ENCODE measurements at places on chromosomes 5 and 9.

DNA sequence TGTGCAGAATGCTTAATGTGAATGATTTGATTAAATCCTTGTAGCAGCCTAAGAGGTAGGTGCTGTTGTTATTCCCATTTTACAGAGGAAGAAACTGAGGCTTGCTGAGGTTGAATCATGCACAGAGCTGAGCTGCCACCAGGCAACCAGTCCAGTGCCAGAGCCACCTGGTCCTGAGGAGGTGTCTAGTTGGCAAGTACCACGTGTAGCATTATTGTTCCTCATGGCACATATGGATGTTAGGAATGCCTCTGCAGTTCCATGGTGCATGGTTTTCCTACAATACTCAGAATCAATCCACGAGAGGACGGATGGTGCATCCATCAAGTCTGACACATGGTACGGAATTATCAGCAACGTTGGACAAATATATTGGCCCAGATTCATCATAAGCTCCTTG lies 8.9 kb downstream of the UBE2QL1 start:
- DNase-seq, result peak; percentile 46

DNA sequence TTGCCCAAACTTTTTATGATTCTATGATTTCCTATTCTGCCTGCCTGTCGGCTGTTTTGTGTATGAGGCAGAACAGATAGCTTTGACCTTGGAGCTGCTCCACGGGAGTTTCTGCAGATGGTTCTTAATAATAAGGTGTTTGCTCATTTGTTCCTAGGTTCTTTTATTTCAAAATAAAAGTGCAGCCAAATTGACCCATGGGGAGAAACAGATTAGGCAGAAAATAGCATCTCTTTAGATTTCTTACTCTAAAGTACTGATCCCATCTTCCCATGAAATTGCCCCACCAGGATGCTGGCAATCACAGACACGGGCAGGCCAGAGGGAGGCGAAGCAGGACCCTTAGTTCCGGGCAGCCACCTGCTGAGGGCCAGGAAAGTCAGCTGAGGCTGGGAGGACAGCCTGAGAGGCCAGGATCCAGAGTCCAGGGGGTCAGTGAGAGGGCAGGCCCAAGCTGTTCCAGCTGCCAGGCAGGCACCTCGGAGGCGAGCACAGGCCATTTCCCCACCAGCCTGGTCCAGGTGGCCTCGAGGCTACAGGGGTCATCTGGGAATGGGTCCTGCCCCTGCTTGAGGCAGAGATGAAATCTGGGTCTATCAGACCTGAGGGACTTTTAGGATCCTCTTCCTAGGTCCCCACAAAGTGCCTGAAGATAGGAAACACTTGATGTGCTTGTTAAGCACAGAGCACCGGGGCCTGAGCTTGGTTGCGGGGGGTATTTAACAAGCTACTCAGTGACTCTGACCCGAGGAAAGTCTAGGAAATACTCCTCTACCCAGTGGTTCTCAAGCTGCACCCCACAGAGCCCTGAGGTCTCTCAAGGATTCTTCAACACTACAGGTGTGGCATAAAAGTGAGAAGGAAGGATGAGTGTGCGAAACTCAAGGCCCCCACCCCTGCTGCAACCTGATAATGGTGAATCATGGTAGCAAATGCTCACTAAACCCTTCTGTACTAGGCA lies 145.4 kb downstream of the CMYA5 start:
- DNase-seq, result no peak

- no peak for DNase-seq
Observed at GRCh38 chr5:139377226-139377625, 5.9 kb downstream of the SLC23A1 start.

GRCh38 chr9:69173497-69173890 lies 583 bp upstream of the TJP2 start:
- no peak for DNase-seq

DNA sequence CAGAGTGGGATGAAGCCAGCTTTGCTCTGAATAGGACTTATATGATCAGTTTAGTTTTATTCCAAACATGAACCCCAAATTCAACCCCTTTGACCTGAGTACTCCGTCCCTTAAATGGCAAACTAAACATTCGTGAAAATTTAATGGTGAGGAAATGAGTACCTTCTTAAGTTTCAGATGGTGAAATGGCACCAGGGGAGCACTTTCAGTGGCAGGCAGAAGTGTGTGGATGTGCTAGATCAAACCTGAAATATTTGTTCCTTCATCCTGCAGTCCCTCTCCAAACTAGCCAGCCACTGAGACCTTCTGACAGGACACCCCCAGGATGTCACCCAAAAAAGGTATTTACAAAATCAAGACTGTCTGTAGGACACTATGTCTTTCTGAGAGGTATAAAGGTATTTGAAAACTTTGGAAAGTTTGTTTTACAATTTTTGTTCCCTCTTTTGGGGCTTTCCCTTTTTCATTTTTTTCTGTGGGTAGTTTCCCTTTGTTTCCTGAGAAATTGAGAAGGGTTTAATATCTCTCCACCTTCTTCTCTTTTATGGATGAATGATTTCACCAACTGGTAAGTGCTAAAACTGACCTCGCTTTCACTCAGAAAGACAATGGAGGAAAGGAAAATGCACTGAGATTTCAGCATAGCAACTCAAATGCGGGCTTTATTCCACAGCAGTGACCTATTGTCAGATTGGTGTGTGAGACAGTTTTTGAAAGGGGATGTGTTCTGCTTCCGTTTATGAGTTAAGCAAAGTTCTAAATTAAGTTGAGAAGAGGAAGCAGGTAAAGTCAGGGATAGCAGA lies 127.1 kb downstream of the TMC1 start:
- DNase-seq, result no peak

DNA sequence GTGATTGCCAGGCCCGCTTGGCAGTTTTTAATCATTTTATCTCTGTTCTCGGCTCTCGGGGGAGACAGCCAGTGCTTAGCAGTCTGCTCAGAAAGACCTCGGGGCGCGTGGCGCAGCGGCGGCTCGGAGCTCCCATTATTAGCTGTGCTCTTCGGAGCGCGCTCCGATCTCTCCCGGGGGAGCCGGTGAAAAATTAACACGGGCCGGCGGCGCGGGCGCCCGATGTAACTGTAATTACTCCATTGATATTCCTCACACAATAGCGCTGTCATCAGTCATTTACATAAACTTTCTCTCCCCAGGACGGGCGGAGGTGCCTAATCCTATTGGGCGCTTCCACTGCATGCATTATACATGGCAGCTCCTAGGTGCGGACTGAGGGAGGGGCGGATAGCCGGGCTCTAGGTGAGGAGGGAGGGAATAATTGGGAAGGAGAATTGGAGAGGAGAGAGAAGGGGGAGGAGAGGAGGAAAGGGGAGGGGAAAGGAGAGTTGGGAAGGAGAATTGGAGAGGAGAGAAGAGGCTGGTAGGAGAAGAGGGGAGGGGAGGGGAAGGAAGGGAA lies 24.9 kb downstream of the LMX1B start:
- DNase-seq, result no peak

Measured in vagina (tissue), 2 donors.